ENCODE measurements at places on chromosomes 2 and 18.
A peak's percentile ranks its signal among the peaks of the same experiment; 100 is the strongest.

DNA sequence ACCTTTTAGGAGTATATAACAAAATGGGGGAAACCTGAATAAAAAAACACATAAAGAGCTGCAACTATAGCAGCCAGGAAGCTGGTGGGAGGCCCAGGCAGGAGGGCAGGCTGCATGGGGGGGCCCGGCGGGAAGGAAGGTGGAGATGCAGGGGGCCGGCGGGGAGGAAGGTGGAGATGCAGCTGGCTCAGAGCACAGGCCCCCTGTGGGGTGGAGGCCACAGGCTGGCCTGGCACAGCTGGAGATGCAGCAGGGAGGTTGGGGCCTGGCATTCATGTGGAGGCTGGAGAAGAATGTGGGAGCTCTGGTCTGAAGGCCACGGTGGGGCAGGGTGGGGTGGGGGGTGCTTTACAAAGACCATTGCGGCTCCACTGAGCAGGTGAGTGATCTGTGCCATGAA, 31.4 kb downstream of the FAM228A start:
- DNase-seq = no peak

- DNase-seq = no peak
Observed at GRCh38 chr2:27715318-27716210, 51.9 kb downstream of the SLC4A1AP start.

DNA sequence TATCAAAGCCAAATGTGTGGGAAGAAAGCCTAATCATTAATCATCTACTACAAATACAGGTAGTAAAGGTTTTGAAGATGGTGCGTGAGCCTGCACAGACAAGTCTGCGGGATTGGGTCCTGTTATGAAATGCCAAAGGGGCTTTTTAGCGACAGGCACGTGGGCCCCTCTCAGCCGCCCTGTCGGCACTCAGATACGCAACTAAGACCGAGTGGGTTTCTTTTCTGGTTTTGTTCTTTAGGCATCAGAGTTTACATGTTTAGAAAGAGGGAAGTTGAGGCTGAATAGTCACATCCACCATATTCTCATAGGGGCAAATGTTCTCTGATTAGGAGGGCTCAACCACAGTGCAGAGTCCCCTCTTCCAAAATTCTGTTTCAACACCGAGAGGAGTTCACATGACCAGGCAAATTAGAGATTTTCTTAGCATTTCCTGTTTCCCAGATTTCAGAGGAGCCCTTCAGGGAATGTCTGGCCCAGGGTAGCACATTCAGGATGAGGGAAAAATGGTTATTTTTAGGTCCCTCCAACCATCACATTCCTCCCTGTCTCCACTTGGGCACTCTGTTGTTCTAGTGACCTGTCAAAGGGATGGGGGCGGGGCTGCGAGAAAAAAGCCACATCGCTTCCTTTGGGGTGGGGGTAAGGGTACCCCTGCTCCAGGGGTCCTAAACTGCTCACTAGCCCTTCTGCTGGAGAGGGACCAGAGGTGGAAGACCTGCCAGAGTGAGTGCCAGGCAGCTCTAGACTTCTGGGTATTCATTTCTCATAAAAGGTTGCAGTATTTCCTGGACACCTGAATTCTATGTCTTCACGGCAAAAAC, 159.2 kb downstream of the BCL2 start:
- DNase-seq = no peak

GRCh38 chr2:198883604-198884003, 574.1 kb downstream of the SATB2 start:
- DNase-seq = no peak

DNA sequence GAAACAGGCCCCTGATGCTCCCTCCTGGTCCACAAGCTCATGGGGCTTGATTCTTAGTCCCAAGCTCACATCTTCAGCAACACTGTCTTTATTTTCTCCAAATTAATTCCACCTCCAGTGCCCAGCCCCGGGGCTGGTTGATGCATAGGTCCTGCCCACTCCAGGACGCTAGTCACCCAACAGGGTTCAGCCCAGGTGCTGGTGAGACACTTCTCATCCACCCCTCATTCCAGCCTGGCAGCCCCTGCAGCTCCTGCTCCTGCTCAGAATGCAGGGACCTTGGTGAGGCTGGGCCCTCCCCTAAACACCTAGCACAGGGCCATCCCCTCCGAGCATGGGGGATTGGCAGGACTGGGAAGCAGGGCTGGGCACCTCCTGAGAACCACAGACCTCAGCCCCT, 25.7 kb downstream of the STEAP3 start:
- no peak for DNase-seq

- peak; percentile 57 for DNase-seq
Observed at GRCh38 chr18:63016270-63016669, 300.9 kb downstream of the PHLPP1 start.

DNA sequence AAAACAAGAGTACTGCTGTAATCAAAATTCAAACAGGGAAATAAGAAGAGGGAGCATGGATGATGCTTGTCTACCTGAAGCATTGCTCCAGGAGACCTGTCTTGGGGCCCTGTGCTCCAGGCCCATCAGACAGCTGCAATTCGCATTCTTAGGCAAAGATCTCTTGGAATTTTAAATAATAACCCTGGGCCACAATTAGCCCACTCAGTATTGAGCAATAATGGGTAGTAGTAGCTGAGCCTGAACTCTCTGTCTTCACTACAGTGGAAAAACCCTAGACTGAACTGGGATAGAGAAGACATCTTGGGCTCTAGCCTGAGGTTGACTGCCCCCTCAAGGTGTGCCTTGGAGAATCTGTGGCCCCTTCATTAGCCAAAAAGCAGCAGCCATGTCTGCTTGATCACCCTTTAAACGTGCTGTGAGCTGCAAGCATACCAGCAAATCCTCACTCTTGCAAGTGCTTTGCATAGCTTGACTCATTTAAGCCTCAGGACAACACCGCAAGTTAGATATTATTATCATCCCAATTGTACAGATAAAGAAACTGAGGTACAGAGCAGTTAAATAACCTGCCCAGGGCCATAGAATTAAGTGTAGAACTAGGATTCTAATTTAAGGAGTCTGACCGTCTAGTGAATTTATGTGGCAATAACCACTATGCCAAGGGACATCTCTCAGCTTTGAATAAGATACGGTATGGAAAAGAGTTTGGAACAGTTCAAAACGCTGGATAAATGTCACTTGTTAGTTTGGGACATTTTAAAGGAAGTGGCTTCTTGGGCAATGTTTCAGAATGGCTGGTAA, 69.0 kb downstream of the DDX1 start:
- DNase-seq = no peak

DNA sequence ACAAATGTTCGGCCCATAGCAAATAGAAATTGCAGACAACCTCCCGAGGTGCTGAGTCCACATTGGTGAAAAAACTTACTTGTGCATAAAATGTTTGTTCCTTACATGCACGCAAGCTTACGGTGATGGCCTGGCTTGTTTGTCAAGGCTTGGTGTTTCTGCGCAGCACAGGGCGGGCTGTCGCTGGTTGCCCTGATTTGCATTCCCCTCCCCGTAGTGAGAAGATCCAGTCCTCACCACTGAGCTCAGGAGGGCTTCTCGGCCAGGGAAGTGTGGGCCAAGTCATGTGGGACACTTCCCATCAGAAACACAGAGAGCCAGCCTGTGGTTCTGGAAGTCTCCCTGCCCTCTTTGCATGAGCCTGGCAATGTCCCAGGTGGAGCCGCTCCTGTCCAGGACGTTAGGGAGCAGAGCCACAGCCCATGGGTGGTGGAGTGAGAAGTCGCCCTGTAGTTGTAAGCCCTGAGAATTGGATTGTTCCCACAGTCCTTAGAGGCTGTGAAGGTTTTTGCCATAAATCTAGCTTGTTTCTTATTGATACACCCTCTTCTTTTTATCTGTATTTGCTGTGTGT, 152.7 kb downstream of the TWIST2 start:
- no peak for DNase-seq

- DNase-seq = no peak
Observed at GRCh38 chr2:157227592-157227991, 29.9 kb upstream of the GALNT5 start.

- DNase-seq = no peak
Observed at GRCh38 chr2:227653419-227653818, 13.2 kb upstream of the SCYGR5 start.

DNA sequence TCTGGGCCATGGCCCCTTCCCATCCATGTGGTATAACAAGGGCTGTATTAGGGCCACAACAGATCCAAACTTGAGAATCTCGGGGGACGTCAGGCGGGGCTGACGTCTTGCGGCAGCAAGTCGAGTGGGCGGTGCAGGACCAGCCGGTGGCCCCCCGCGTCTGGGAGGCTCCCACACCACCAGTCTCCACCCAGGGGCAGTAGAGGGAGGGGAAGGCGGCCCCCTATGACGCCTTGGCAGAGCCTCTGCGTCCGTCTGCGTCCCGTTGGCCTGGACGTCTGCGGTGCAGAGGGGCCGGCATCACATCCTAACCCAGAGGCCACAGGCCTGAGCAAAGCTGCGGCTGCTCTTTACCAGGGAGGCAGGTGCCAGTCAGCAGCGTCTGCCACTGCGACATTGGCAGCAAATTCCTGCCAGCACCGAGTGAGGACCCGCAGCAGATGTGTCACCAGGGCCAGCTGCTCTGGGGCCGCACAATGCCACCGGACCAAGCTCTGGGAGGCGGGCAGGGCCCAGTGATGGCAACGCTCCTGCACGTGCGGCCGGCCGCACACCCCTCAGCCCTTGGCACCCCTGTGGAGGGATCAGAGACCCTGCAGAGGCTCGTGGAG, 73.8 kb downstream of the KCNG2 start:
- no peak for DNase-seq

GRCh38 chr18:75551071-75551470, 123.6 kb upstream of the SMIM21 start:
- DNase-seq = peak; percentile 14

GRCh38 chr2:202460119-202460518, 84.0 kb downstream of the BMPR2 start:
- DNase-seq = no peak

DNA sequence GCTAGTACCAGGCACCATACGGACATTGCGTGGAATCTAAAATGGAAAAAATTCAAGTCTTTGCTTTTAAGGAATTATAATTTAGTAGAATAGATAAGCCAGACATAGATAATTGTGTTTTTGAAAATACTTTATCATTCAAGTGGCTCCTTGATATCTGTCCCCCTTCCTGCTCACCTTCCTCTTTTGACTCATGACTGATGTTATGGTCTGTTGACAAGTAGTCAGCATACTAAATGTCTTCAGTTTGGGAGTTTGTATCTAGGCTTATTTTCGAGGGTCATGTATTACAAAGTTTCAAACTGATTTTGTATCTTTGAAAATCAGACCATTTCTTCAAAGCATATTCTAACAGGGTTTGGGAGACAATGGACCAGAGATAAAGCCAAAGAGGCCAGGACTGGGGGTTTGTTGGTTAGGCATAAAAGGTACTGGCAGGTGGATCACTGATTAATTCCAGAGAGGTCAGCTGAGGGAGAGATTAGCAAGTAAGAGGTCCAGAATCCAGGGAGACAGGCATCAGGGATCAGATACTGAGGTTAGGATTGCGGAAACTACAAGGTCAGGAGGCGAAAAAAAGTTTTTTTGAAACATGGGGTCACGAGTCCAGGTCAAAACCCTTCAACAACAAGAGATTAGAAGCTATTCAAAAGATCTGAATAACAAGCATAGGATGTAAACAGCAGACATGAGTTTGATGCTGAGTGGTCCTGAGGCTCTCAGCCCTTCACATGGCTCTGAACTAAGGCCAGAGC, 31.5 kb upstream of the KLHL14 start:
- no peak for DNase-seq

- no peak for DNase-seq
Observed at GRCh38 chr2:191150230-191150599, 579 bp downstream of the STAT4 start.

- no peak for DNase-seq
Observed at GRCh38 chr18:65975536-65975935, 224.7 kb downstream of the CDH7 start.

GRCh38 chr2:120747281-120747680, 11.6 kb downstream of the GLI2 start:
- peak; percentile 5 for DNase-seq

GRCh38 chr2:105127289-105127915, 89.5 kb downstream of the MRPS9 start:
- no peak for DNase-seq

GRCh38 chr18:26803643-26804042, 61.9 kb downstream of the AQP4 start:
- DNase-seq = no peak

DNA sequence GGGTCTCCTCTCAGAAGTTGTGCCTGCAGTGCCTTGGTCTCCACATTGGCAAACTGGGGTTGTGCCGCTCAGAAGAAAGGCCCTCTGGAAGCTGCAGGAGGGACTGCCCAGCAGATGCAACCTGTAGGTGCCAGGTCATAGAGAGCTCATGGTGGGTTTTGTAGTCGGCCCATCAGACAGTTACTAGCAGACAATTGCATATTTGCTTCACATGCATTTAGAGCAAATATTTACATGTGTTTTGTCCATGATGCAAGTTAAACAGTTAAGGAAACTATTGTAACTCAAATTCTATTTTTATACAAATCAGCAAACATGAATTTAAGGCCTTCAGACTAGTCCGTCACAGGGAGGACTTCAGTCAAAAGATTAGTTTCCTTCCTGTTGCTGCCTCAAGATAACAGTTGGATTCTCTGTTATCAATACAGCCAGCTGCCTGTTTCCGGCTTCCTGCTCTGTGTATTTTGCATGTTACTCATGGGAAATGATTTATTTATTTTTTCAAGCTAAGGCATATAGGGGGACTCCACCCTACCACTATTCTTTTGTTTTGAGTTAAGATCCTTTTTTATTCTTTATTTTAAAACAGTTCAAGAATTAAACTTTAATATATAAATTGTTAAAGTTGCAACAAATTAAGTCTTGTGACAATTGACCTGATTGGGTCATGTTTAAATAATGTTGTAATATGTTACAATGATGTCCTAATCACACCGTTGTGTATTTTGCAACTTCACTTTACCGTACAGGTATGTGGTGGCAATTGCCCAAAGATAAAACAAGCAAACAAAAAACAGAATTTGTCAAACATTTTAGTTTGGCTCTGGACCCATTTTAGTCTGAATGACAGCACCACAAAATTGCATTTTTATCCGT, 133.5 kb downstream of the SPTBN1 start:
- no peak for DNase-seq

- DNase-seq = no peak
Observed at GRCh38 chr18:3263132-3263700, 1.3 kb downstream of the MYL12B start.

DNA sequence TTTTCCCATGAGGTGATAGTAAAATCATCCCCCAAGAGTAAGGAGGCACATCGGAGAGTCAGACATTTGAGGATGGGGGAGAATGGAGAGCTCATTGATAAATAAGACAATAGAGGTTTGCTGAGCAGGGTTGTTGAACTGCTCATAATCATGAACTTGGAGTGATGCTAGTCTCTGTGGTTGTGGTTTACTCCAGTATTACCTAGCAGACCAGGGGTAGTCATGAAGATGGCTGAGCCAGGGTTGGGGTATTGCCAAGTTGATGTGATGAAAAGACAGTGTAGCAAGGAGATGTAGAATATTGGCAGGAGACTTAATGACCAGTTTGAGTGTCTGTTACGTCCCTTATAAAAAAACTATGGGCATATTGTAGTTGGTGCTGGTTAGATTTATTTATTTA, 25.4 kb downstream of the CYBRD1 start:
- no peak for DNase-seq

GRCh38 chr2:98569197-98569793, 39.0 kb downstream of the COA5 start:
- peak; percentile 68 for DNase-seq
